ENCODE measurements at places on chromosomes 12 and 14.
A peak's percentile ranks its signal among the peaks of the same experiment; 100 is the strongest.

GRCh38 chr14:36901861-36902260 lies 240.2 kb downstream of the PAX9 start:
- DNase-seq: no peak

GRCh38 chr12:39813776-39814175 lies 194.2 kb upstream of the ABCD2 start:
- DNase-seq: no peak

GRCh38 chr12:3041558-3042164 lies 35.5 kb upstream of the TSPAN9 start:
- DNase-seq: peak; percentile 42

DNA sequence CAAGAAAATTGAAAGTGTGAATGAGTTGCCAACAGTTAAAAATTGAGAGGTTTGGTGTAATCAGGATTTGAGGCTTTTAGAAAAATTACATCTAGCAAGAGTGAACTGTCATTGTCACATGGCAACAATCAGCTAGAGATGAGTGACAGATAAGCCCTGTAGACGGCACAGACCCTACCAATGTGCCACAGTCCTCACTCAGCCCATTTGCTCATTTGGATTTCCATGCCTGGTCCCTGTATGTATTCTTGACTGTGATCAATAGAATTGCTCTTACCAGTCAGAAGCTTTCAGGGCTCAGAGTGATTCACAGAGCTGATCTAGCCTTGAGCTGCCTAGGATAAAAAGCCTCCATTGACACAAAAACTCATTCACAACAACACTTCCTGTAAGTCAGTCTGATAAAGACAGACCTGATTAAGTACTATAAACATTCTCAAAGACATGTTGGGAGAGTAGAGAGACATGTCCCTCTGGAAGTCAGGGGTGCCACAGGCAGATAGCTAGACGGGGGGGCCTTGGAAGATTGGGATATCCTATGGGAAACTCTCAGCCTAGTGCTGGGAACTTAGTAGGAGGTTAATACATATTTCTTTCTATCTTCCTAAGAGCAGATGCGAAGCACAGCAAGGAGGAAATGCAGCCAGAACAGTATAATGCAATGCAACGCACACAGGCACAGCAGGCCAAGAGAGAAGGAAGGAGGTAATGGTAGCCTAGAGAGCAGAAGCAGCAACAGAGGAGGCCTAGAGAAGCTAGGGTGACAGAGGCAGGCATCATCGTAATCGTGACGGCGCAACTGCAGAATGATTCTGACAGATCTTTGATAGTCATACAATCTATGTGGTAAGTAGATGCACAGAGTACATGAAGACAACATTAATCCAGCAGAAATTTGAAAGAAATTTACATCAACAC lies 2.0 kb upstream of the PELI2 start:
- no peak for DNase-seq

- peak; percentile 30 for DNase-seq
Observed at GRCh38 chr12:4809449-4810218, 89.4 kb downstream of the GALNT8 start.

DNA sequence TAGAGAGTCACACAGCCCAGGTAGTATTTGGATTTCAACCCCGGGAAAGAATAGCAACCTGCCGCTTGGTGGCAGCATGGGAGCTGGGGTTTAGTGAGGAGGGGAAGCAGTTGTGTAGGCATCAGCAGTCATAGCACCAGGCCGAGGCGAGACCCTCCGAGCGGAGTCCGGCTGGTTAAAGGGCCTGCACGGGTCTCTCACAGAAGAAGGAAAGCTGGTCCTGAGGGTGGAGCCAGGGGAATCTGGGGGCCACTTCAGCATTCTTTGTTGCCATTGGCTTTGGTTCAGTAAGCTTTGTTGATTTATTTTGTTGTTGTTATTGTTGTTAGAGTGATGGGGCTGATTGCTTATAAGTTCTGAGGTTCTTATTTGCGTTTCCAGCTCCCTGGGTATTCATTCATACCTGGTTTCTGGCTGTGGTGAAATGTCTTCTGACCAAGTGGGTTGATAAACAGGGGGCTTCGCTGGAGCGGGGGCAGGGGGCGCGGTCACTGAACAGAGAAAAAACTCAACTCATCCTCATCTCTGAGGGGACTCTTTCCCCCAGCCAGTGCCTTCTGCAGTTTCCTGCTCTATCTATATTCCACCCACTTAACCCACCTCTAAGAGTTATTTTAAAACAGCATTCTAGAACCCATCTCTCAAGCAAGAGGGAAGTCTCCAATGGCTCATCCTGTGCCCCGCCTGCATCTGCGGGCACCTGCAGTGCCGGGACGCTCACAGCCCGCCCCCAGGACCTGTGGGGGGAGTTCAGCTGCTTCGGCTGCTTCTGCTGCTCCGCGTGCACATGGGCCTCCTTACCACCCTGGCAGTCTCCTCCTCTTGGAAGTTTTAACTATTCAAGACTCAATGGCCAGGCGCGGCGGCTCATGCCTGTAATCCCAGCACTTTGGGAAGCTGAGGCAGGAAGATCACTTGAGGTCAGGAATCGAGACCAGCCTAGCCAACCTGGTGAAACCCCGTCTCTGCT lies 11.6 kb downstream of the CKB start:
- DNase-seq: no peak

DNA sequence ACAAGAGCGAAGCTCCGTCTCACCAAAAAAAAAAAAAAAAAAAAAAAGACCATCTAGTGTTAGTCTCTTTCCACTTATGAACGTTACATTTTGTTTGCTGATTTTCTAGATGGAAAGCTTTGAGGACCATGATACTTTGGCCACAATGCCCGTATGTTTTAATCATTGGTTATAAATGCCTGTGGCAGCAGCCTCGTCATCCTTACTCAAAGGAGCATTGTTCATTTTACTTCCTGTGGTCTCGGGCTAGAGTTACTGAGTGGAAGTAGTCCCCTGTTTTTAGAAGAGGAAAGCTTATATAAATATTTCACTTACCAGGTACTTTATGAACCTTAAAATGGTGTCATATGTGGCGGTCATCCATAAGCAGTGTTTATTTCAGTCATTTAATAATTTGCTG lies 359.9 kb downstream of the AEBP2 start:
- DNase-seq: no peak

DNA sequence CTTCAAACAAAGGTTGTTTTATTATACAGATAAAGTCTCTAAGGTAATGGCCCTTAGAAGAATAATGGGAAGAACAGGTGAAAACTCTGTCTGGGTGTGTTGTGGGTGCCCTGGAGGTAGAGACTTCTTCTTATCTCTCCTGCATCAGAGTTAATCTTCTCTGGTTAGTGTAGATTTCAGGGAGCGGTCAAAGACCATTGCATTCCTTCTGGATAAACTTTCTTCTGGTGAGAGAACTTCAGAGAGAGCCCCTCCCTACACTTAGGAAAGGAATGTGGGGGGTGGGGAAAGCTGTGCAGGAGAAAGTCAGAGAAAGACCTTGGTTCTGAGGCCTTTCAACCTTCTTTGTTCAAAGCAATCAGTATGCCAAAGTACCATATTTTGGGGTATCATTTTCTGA lies 658.5 kb downstream of the DIO2 start:
- no peak for DNase-seq

GRCh38 chr12:99271071-99271470 lies 376.5 kb upstream of the GARIN6 start:
- no peak for DNase-seq

- no peak for DNase-seq
Observed at GRCh38 chr12:14984036-14984435, 11.2 kb downstream of the PDE6H start.

GRCh38 chr14:52950898-52951680 lies at the start of gene FERMT2:
FERMT2 (minus strand) TSS chr14:52951050; CDS start chr14:52950568, 482 bp downstream.
- DNase-seq: peak; percentile 11

DNA sequence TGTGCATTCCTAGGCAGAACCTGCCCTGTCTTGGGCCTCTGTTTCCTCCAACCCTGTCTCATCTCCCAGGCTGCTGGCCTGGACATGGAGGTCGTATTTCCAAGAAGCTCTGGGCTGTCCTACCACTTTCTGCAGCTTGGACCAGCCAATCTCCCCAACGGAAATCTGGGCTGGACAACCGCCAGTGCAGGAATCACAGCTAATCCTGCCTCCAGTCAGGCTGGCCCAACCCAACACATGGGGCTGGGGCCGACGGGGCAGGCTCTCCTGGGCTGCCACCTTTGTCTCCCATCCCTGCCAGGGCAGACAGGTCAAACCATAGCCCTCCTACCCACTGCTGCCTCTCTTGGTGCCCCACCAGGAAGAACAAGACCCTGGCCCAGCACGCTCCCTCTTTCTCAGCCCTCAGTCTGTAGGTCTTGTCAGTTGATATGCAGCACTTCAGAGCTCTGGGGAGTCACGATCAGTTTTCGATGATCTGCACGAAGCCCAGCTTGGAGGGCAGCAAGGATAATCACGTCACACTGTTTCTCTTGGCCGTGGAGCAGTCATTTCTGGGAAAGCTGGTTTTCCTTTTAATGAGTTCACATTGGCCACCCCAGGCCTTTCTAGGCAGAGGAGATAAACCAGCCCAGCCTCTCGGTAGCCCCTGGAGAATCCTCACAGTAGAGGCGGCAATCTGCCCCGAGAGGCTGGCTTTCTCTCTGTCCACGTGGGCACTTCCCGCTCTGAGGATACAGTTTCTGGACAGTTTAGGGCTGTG lies 195.2 kb upstream of the PRMT8 start:
- no peak for DNase-seq

DNA sequence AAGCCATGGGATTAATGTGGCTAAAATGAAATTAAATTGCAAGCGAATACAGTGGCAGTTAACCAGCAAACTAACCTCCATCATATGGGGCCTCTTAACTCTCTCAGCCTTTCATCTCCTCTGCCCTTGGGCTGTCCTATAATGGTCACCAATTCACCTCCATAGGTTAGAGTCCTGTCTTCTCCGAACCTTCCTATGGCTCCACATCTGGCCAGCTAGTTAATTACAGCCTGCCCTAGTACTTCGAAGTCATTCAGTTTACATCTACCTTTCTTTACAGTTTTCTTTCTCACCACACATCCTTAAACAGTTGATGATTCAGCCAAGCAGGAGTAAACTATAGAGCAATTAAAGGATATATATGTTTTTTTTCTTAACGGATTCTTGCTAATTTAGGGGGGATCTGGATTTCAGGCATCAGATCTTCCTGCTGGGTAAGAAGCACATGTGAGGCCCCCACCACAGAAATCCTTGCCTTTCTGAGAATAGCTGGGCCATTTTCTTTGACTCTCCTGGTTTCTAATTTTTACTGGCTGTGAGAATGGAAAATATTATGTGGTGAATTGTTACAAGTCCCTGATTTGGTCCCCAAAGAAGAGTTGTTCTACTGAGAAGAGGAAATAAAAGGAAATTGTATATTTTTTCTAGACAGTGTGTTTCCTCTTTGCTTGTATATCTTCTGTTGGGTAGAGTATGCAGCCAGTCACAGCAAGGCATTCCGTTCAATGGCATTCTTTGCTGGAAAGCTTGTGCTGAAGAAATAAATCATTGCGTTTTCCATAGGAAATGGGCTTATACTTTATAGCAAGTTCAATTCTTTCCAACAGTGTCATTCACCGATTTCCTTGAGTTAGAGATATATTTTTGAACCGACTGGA lies 16.7 kb downstream of the HMGA2 start:
- DNase-seq: no peak

DNA sequence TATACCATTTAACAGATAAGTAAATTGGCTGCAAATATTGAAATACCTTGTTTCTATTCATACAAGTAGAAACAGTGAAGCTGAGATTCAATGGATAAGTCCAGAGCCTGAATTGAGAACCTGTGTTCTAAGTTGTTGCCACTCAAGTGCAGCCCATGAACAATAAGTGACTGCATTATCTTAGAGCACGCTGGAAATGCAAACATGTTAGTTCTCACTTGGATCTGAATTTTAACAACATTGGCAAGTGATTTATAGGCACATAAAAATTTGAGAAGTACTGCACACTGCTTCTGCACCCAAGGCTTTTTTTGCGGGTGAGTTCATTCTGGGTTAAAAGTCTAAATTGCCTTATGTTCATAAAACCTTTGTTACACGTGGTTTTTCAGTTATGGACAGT lies 484.3 kb downstream of the NAV3 start:
- no peak for DNase-seq

DNA sequence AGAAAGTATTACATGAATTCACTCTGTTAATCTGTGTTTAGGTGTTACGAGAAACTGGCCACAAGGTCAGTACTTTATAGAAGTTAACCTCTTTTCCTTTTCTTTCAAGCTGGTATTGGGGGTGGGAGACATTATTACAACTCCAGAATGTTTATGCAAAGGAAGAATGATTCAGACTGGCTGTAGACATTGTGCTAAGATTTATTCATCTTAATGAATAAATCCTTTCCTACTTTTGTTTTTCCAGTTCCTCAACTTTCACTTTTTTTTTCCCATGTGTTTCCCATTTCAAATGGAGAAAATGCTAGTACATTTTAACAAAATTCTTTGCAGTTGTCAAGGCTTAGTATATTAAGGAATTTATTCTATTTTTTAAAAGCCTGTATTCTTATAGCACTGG lies 1.3 kb downstream of the OTOGL start:
- no peak for DNase-seq

DNA sequence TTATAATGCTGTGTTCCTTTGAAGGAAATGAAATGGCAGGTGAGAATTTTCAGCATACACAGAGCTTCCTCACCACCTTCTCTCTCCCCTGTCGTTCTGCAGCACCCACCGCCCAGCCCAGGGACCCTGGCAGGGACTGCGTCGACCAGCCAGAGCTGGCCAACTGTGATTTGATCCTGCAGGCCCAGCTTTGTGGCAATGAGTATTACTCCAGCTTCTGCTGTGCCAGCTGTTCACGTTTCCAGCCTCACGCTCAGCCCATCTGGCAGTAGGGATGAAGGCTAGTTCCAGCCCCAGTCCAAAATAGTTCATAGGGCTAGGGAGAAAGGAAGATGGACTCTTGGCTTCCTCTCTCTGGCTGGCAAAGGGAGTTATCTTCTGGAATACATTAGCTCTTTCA lies 35.1 kb downstream of the PAPLN start:
- no peak for DNase-seq

DNA sequence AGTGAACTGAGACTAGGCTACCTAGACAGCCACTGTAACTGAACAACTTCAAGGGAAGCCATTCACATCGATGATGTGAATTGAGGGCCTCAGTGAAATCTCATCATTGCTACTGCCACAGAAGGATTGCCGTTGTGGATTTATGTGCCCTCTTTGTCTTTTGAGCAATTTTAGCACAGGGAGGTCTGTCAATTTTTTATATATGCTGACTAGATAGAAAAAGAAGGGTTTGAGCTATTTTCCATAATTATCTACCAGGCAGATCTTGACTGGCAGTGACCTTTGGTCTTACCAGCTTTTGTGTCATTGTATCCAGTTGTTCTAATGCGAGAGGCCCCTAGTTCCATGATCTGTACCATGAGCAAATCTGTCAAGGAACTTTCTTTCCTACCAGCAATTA lies 179.4 kb downstream of the ERC1 start:
- no peak for DNase-seq

- DNase-seq: no peak
Observed at GRCh38 chr12:1117371-1117770, 126.3 kb downstream of the ERC1 start.

GRCh38 chr12:47270782-47271664 lies 191.3 kb upstream of the AMIGO2 start:
- no peak for DNase-seq

GRCh38 chr14:104370256-104370870 lies 209.2 kb upstream of the C14orf180 start:
- DNase-seq: no peak

All from activated T-cell treated with anti-CD3 and anti-CD28 coated beads for 48 hours (primary cell).